ENCODE measurements at places on chromosomes 16 and 17.
A peak's percentile ranks its signal among the peaks of the same experiment; 100 is the strongest.

GRCh38 chr16:80554033-80554432 lies 13.2 kb downstream of the DYNLRB2 start:
- DNase-seq = no peak

- no peak for DNase-seq
These were observed 163.8 kb upstream of the GSE1 start for GRCh38 chr16:85449191-85449884.

- DNase-seq = no peak
These were observed 8.2 kb downstream of the MYH3 start for GRCh38 chr17:10648956-10649355.

GRCh38 chr17:30173649-30174048 lies 57.0 kb downstream of the NSRP1 start:
- DNase-seq = peak; percentile 54

GRCh38 chr17:22305356-22306071 lies 613.2 kb downstream of the KCNJ18 start:
- no peak for DNase-seq

DNA sequence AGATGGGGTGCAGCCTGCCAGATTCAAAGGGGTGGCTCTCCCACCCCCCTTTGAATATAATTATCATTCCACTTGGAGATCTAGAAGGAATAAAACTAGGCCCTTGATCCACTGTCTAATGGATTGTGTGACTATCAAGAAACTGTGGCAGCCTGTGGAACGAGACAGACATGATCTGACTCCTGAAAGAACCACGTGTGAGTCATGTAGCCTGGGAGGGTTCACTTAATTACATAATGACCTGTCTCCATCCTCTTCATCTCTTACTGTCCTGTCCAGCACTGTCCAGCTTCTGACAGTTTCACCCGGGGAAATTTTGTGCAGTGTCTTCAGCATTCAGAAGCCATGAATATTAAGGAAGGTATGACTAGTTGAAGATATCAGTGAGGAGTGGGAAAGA lies 43.3 kb upstream of the CDH13 start:
- no peak for DNase-seq

- no peak for DNase-seq
These were observed 607.9 kb upstream of the CDH5 start for GRCh38 chr16:65758620-65759019.

DNA sequence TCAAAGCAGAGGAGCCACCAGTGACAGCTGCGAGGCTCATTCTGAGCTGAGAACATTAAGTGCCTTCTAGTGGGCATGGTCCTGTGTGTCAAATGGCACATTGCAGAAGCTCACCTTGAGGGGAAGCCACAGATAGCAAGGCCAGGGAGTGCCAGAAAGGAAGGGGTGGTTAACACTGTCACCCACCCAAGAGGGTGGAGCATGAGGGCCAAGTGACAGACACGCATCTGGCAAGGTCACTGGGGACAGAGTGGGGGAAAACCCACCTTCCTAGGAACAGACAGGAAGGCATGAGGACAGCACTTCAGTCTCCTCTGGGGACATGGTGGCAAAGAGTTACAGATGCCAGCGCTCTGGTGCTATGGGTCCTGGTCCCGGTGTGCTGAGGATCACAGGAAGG lies 22.1 kb downstream of the NUBP1 start:
- peak; percentile 29 for DNase-seq

DNA sequence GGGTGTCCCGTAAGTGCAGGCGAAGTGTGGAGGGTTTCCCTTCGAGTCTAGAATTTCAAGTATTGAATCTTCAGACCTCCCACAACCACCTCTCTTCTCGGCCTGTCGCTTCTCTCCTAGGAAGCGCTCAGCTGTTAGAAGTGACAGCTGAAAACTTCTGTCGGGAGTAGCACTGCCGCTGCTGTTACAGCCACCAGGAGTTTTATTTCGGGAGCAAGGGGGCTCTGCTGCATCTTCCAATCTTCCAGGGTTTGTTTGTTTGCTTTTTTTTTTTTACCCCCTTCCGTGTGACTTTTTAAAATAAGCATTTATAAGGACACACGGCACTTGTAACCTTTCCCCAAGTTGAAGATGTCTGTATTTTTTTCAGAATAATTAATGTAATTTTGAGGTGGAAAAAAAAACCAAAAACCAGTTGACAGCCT lies 767 bp downstream of the RPS6KB1 start:
- no peak for DNase-seq

DNA sequence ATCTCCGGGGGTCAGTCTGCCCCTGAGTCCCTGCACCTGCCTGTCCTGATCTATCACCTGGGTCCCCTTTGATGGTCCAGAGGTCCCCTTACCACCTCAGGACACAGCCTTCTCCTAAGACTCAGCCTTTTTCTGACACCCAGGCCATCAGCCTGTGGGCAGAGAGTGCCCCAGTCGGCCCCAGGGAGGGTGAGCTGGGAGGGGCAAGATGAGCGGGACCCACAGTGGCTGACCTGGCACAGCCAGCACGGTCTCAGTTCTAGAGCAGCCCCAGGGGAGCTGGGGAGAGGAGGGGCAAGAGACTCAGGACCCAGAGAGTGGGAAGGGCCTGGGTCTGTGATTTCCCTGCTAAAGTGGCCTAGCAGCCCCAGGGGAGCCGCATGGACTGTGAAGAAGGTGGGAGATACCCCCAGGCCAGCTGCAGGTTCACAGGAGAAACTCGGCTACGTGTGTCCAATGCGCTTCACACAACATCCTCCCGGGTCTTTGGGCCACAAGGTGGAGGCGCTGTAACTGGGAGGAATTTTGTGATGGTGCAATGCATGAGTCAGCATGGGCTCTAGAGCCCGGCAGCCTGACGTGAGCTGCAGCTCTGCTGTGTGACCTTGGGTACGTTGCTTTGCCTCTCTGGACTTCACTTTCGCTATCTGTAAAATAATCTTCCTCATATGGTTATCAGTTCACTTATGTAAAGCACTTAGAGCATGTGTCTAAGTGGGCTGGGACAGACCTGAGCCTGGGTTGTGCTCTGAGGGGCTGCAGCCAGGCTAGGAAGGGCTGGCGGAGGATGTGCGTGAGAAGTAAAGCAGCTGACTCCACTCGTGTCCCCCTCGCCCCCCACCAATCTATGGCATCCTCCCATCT lies 67.2 kb upstream of the LHX1 start:
- DNase-seq = no peak

DNA sequence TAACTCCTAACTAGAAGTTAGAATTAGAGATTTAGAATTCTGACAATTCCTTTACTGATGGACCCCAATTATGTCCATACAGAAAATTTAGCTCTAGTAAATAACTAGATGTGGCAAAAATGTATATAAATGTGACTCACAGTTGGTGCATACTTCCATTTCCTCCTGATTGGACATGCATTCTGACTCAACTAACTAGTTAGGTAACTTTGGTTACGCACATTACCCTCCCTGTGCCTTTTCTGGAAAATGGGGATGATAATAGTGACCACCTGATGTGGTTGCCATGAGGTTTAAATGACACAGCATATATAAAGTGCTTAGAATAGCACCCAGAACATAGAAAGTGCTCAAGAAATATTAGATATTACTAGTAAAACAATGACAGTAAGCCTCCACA lies 550.0 kb upstream of the SALL1 start:
- no peak for DNase-seq

GRCh38 chr17:59396134-59396826 lies 64.8 kb downstream of the YPEL2 start:
- no peak for DNase-seq

- no peak for DNase-seq
These were observed 435.0 kb upstream of the KIF2B start for GRCh38 chr17:53387745-53388144.

- DNase-seq = no peak
These were observed 26.6 kb upstream of the GINS2 start for GRCh38 chr16:85715169-85716021.

- no peak for DNase-seq
These were observed 36.6 kb downstream of the ANKRD11 start for GRCh38 chr16:89453501-89454321.

GRCh38 chr17:40021451-40021971 lies 6.3 kb downstream of the CSF3 start:
- DNase-seq = no peak

GRCh38 chr17:37512442-37513068 lies 22.9 kb downstream of the DUSP14 start:
- DNase-seq = no peak

GRCh38 chr17:80224683-80225082 lies 4.5 kb downstream of the SLC26A11 start:
- no peak for DNase-seq

DNA sequence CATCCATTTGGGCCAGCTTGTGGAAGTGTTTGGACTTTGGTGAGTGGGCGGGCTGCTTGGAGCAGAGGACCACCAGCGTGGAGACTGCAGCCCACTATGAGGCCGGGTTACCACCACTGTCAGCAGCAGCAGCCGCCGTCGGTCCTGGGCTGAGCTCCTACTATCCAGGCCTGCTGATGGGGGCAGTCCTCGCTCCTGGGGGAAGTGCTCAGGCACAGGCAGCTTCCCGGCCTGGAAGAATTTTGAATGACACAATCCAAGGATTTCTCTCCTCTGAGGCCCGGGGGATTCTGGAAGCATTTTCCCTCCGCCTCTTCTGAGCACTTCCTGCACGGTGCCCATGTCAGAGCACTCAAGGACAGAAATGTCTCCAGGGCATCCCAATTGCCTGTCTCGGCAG lies 5.3 kb upstream of the NOD2 start:
- DNase-seq = no peak

GRCh38 chr17:33745047-33745760 lies 452.1 kb upstream of the ASIC2 start:
- no peak for DNase-seq

DNA sequence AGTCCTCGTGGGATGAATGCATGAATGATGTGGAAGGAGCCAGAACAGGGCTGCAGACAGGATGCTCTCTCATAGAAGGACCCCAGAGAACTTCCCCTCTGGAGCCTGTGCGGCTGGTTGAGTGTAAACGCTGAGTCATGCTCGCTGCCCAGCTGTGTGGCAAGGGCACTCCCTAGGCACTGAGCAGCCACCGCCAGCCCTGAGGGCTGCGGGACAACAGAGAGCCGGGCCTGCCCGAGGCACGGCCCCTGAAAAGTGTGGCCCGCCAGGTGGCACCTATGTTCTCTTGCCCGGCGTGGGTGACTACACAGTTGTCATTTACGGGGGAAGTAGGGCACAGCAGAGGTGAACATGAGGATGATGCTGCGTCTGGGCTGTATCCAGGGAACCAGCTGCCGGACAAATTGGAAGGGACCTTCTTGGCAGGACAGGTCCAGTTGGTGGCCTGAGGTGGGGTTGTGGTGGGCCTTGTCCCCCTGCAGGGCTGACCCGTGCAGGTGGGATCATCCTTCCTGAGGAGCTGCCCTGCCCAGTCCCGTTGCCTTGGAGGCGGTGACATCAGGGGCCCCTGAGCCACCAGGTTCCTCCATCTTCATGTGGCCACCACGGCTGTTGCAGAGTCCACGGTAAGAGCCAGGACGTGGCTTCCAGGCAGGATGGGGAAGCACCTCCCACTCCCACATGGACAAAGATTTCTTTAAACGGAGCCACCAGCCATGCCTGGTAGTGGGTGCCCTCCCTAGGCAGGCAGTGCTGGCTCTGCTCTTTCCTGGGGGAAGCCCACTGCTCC lies 94.8 kb upstream of the CBX4 start:
- DNase-seq = no peak

GRCh38 chr16:88753602-88754001 lies 31.4 kb downstream of the PIEZO1 start:
- no peak for DNase-seq

- DNase-seq = no peak
These were observed 286.1 kb downstream of the SEC14L1 start for GRCh38 chr17:77426676-77427386.

DNA sequence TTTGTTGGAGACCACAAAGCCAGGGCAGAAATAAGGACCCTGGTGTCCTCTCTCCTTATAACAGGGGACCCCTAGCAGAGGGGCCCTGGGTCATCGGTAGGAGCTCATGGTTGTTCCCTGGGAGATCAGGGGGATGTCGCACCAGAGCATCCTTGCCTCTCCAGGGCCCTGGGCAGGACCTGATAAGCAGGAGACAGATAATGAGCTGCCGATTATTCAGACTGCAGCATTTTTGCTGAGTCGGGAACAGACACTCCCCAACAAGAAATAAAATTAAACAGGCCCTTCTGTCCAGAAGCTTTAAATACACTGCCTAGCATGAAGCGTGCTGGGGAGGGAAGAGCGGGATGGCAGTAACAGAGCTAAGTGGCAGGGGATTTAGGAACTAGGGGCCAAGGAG lies 15.4 kb upstream of the GFAP start:
- DNase-seq = no peak

DNA sequence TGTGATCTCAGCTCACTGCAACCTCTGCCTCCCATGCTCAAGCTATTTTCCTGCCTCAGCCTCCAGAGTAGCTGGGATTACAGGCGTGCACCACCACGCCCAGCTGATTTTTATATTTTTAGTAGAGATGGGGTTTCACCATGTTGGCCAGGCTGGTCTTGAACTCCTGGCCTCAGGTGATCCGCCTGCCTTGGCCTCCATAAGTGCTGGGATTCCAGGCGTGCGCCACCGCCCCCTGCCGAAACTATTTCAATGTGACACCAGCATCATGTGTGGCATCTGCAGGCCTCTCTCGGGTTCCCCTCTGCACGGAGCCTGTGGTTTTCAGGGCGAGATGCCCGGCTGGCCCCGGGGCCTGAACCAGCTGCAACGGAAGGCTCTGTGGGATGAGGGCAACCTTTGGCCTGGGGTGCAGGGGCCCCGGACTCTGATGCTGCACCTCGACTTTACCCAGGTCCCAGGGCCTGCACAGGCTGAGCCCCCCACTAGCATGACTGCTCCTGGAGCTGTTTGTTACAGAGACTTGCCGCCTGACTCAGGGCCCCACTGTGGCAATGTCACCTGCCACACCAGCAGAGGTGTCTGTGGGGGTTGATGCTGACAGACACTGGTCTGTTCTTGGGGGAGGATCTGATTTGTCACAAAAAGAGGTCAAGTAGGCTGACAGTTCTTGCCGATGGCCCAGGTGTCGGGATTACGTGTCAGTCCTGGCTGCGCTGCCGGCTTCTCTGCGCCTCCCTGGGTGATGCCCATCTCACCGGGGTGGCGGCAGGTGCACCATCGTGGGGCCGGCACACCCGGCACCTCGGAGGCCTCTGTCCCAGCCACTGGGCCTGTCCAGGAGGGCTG lies 8.6 kb upstream of the TEX19 start:
- no peak for DNase-seq

- DNase-seq = no peak
These were observed 8.1 kb downstream of the NFE2L1 start for GRCh38 chr17:48056246-48056745.

DNA sequence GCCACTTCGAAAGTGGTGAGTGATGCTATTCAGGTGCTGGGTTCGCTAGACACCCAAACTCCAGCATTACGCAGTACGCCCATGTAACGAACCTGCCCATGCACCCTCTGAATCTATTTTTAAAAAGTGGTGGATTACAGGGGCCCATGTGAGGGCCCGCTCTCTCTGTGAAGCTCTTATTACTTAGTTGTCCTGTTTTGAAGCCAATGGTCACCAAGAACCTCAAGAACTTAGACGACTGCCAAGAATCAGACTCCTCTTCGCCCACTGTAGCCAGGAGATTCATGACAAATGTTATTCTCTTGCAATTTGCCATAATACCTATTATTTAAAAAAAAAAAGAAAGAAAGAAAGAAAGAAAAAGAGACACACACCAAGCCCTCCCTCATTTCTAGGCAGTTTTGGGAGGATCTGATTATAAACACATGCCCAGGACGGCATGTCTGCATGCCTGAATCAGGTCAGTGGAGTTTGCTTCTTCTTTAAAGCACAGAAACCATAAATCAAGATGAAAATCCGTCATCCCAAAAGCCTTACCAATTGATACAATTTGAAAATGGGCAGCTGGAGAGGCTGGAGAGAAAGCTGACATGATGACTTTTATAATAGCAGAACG lies 108.6 kb downstream of the IRX3 start:
- DNase-seq = no peak

- no peak for DNase-seq
These were observed 7.0 kb downstream of the NOS2 start for GRCh38 chr17:27793168-27793905.

Data from GM18507 (cell line).